BJ (cell line): ENCODE measurements at places on chromosomes 12 and 14. TPM values are rescaled to one million over a fixed set of nuclear protein-coding genes. Genes with fewer than 3 reads are reported as not detected.

- no peak for DNase-seq
Observed at GRCh38 chr12:110002676-110003515, 3.7 kb downstream of the ANKRD13A start.

FAM181A gene
- not detected in 2 replicates for polyA plus RNA-seq

GRCh38 chr14:32224737-32225377 lies 21.8 kb upstream of the RNU6-8 start:
- peak; percentile 30 for DNase-seq

DNA sequence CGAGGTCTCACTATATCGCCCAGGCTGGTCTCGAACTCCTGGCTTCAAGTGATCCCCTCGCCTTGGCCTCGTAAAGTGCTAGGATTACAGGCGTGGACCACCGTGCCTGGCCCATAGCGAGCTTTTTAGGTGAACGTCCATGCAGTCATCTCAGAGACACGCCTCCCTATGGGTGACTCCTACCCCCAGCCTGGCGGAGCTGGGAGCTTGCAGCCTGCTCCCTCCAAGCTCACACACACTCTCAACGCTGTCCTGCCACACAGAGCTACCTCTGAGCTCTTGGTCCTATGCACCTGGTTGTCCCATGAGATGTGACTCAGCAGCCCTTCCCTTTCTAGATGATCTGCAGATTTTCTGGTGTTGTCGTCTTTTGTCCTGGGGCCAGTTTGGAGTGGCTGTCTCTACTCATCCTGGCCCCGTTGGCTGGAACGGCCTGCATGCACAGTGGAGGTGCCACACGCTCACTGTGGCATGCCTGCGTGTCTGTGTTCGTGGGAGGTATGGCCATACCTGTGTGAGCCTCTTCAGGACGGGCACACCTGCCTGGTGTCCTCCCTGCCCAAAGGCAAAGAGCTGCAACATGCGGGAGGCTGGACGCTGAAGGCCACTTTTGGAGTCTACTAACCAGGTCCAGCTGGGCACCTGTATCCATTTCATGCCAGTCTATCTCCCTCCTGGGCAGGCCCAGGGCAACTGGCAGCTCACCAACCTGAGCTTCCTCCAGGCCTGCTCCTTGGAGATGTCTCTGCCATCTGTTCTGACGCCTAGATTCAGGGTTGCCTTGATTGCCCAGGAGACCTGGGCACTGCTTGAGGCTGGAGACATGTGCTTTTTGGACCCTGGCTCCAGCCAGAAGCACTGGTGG lies 18.1 kb downstream of the CABP1 start:
- no peak for DNase-seq

GRCh38 chr12:45644541-45644940 lies 85.0 kb upstream of the ARID2 start:
- DNase-seq: no peak

BEST3 gene
- polyA plus RNA-seq: not detected in 2 replicates

CMA1 gene
- not detected in 2 replicates for polyA plus RNA-seq

- DNase-seq: no peak
Observed at GRCh38 chr12:68169213-68169889, 9.8 kb upstream of the IFNG start.

NUAK1 gene
- polyA plus RNA-seq: 37.0 and 40.0 TPM in 2 replicates

- no peak for DNase-seq
Observed at GRCh38 chr14:85061256-85061655, 468.7 kb upstream of the FLRT2 start.

SOS2 gene
- 6.4 and 10.0 TPM in 2 replicates for polyA plus RNA-seq

DNA sequence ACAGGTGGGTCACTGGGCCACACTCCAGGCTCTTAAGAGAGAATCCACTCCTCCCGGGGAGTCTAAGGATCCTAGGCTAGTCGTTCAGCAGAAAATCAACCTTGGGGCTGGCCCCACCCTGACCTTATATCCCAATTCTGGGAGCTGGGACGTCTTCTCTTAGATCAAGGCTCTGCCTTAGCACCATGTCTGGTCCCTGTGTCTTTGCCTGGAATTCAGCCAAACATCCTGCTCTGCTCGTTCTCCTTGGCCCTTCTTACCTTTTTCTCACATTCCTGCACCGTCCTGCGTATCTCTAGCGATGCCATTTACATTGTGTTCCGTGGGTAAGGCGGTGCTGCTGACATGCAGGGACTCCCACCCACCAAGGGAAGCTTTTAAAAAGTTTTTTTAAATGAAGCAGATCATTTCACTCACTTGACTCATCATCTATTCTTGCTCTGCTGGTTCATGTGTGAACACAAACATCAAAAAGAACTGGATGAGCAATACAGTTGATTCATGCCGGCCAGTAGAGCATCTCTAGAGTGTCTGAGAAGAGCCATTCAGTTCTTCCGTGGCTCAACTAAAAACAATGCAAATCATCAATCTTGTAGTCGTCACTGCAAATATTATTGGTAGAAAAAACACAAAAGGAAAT lies 50.2 kb downstream of the KCNK13 start:
- DNase-seq: no peak

GRCh38 chr12:124715121-124715990 lies 147.9 kb upstream of the NCOR2 start:
- DNase-seq: no peak

DNA sequence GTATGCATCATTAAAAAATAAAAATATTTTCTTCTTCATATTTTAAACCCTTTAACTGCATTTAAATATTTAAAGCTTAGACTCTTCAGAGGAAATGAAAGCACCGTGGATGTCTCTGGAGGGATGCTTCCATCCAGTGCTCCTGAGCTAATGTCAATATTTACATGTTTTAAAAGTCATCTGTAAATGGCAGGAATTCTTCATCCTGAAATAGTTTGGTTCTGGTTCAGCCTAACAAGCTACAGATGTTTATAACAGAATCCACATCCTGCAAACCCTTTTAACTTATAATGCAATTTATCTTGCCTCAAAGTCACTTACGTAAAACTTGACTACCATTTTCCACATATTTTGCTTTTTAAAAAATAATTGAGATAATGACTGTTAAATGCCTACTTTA lies 1207.3 kb downstream of the SLC16A7 start:
- DNase-seq: no peak
